ENCODE measurements at places on chromosomes 4 and X. TPM values are rescaled to one million over a fixed set of nuclear protein-coding genes. Genes with fewer than 3 reads are reported as not detected.

DNA sequence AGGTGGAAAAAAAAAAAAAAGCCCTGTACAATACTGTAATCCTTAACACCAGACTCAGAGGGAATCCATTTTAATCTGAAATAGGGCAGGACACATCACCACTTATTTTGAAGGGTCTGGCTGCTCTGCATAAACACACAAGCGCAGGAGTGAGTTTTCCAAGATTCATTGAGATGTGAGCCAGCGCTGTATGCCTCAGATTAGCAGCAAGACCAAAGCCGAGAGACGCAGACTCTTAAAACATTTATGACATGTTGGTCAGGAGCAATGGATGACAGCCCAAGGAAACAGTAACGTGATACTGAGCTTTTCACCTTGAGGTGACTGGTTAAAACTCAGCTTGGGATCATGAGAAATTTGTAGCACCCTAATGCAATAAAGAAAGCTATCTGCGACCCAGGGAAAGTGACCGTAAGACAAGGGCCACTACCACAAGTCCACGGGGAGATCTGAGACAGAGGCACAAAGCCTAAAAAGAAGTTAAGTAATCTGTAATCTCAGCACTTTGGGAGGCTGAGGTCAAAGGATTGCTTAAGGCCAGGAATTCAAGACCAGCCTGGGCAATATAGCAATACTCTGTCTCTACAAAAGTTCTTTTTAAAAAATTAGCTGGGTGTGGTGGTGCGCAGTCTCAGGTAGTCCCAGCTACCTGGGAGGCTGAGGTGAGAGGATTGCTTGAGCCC, 210.6 kb downstream of the COL25A1 start:
- no peaks in the 10 kb centered on the region for H3K27me3 ChIP-seq
- no peak for DNase-seq
- H3K36me3 ChIP-seq: no peaks in the 10 kb centered on the region
- no peak overlapping the region for H3K4me3 ChIP-seq

The CTSO gene
- 3.7 TPM for total RNA-seq

GRCh38 chr4:153153339-153153871, 50.8 kb upstream of the TRIM2 start:
- H3K27ac ChIP-seq: peak overlapping the region; percentile 85
- DNase-seq: peak; percentile 41
- peak overlapping the region; percentile 82 for H3K4me3 ChIP-seq

DNA sequence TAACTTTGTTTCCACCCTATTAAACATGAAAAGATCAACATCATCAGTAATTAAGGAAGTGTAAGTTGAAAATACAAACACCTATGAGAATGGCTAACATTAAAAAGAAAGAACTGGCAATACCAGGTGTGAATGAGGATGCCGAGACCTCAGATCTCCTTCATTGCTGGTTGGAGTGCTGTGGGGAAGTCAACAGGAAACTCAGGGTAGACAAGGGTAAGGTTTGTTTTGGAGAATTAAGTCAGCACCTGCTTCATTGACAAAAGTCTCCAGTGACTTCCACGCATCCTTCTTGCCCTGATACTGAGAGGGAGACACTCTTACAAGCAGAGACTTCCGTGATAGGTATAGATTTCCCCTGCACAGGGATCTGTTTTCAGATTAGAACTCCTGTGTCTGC, 106.1 kb downstream of the IRF2 start:
- no peaks in the 10 kb centered on the region for H3K27me3 ChIP-seq
- no peak overlapping the region for H3K4me3 ChIP-seq
- peaks cover 13% of the 10 kb centered on the region for H3K4me1 ChIP-seq
- peaks cover 1% of the 10 kb centered on the region for H3K36me3 ChIP-seq

DNA sequence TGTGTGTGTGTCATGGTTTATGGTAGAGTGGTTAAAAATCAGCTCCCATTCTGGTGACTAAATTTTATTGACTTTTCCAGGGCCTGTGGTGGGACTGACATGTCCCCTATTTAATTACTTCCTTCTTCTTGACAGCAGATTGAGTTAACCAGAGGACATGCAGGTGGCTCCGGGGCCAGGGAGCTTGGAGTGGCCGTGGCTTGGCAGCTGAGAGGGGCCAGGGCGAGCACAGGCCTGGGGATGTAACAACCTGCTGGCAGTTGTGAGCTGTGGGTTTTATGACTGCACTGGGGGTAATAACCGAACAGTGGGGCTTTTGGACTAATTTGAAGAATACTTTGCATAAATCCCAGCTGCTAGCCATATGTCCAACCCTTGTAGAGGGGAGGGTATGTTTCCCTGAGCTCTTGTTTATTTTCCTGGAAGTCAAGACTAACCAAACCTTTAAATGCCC, 186.0 kb downstream of the MID1IP1 start:
- H3K4me1 ChIP-seq: peaks cover 17% of the 10 kb centered on the region
- no peak overlapping the region for H3K27ac ChIP-seq
- no peak overlapping the region for H3K4me3 ChIP-seq
- DNase-seq: no peak
- H3K36me3 ChIP-seq: no peaks in the 10 kb centered on the region
- H3K27me3 ChIP-seq: no peaks in the 10 kb centered on the region

Measured in progenitor cell of endocrine pancreas (in vitro differentiated cells).